GM23248 (cell line): ENCODE measurements at places on chromosomes 6 and 20. TPM values are rescaled to one million over a fixed set of nuclear protein-coding genes. Genes with fewer than 3 reads are reported as not detected.

The E2F1 gene
- polyA plus RNA-seq, result 4.3 and 4.9 TPM in 2 replicates

The FOXS1 gene
- polyA plus RNA-seq, result not detected in 2 replicates

The SDCBP2 gene
- polyA plus RNA-seq, result 4.1 and 4.2 TPM in 2 replicates

The SLCO4A1 gene
- 0.10 and 0.43 TPM in 2 replicates for polyA plus RNA-seq

The BTN1A1 gene
- not detected in 2 replicates for polyA plus RNA-seq

The CTCFL gene
- not detected in 2 replicates for polyA plus RNA-seq

The HCRTR2 gene
- not detected in 2 replicates for polyA plus RNA-seq

The VWA7 gene
- polyA plus RNA-seq, result 0.37 and 0.56 TPM in 2 replicates

The COL20A1 gene
- polyA plus RNA-seq, result not detected in 2 replicates

The PGC gene
- not detected in 2 replicates for polyA plus RNA-seq

The ETV7 gene
- 0.70 and 0.99 TPM in 2 replicates for polyA plus RNA-seq

The PFDN6 gene
- polyA plus RNA-seq, result 7.9 and 9.1 TPM in 2 replicates

The PLCB1 gene
- 3.7 and 5.5 TPM in 2 replicates for polyA plus RNA-seq

The NMBR gene
- polyA plus RNA-seq, result not detected in 2 replicates

The TRAPPC3L gene
- polyA plus RNA-seq, result 0.30 TPM in 1 of 2 replicates, not detected in the other

The FGD2 gene
- polyA plus RNA-seq, result not detected in 2 replicates

The EEF1A2 gene
- polyA plus RNA-seq, result not detected in 2 replicates

The C2 gene
- polyA plus RNA-seq, result 1.4 and 2.3 TPM in 2 replicates

The DDAH2 gene
- polyA plus RNA-seq, result 77.7 and 90.2 TPM in 2 replicates

The DDO gene
- polyA plus RNA-seq, result not detected in 2 replicates

The GSTA4 gene
- 33.7 and 37.9 TPM in 2 replicates for polyA plus RNA-seq

The DEFB112 gene
- polyA plus RNA-seq, result not detected in 2 replicates

The HRH3 gene
- not detected in 2 replicates for polyA plus RNA-seq

The MICB gene
- polyA plus RNA-seq, result 3.7 and 4.2 TPM in 2 replicates
